ENCODE measurements at places on chromosomes 11 and 22. TPM values are rescaled to one million over a fixed set of nuclear protein-coding genes. Genes with fewer than 3 reads are reported as not detected.

Gene TUG1
- 72.3 TPM for total RNA-seq

Gene MMP8
- not detected for total RNA-seq

Gene OR8D4
- total RNA-seq, result not detected

Gene FAT3
- total RNA-seq, result not detected

Gene PKP3
- 0.13 TPM for total RNA-seq

Gene FBXO3
- 16.8 TPM for total RNA-seq

Gene CFL1
- 2,145 TPM for total RNA-seq

Gene OSM
- total RNA-seq, result 140 TPM

Gene SLC25A18
- not detected for total RNA-seq

Gene CATSPERZ
- total RNA-seq, result not detected

All from activated CD8-positive, alpha-beta T cell treated with anti-CD3 and anti-CD28 coated beads, Interleukin-2, amount 10 ng/mL, durations not matched to agents 7 days and 5 days (primary cell).